ENCODE measurements at places on chromosomes 1 and 21. TPM values are rescaled to one million over a fixed set of nuclear protein-coding genes. Genes with fewer than 3 reads are reported as not detected.
A peak's percentile ranks its signal among the peaks of the same experiment; 100 is the strongest.

- DNase-seq = no peak
Observed at GRCh38 chr21:17469727-17470126, 43.1 kb upstream of the CXADR start.

- DNase-seq = no peak
Observed at GRCh38 chr1:210571356-210572284, 242.9 kb downstream of the HHAT start.

GRCh38 chr1:58548371-58548770 is 1.8 kb upstream of the OMA1 start:
- DNase-seq = no peak

- no peak for DNase-seq
Observed at GRCh38 chr1:20891091-20891490, 104.0 kb upstream of the HP1BP3 start.

DNA sequence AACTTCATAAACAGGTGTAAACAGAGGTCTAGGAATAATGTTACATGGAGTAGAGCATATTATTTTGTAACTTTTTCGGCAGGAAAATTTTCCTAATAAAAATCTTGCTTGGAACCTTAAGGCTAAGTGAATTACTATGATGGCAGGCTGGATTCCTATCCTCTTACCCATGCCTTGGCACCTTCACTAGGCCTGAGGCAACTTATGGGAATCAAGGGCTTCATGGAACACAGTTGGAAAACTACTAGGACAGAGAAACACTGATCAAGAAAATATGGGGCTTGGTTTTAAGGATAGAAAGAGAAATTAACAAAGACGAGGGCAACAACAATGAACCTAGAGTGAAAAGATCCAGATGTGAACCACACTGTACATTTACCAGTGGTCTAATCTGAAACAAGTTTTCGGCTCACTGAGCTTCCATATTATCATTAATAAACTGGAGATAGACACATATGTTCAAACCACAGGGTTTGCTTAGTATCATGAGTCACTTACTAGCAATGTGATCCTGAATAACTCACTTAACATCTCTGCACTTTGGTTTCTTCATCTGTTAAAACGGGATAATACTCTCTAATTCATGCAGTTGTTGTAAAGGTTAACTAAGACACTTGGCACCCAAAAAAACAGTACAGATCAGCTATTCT is 68.5 kb downstream of the GPATCH2 start:
- DNase-seq = no peak

- no peak for DNase-seq
Observed at GRCh38 chr1:246540738-246541491, 25.1 kb downstream of the TFB2M start.

- DNase-seq = no peak
Observed at GRCh38 chr1:87093286-87093685, 178.9 kb downstream of the HS2ST1 start.

- DNase-seq = no peak
Observed at GRCh38 chr1:85278853-85279314, 2.5 kb upstream of the BCL10 start.

DNA sequence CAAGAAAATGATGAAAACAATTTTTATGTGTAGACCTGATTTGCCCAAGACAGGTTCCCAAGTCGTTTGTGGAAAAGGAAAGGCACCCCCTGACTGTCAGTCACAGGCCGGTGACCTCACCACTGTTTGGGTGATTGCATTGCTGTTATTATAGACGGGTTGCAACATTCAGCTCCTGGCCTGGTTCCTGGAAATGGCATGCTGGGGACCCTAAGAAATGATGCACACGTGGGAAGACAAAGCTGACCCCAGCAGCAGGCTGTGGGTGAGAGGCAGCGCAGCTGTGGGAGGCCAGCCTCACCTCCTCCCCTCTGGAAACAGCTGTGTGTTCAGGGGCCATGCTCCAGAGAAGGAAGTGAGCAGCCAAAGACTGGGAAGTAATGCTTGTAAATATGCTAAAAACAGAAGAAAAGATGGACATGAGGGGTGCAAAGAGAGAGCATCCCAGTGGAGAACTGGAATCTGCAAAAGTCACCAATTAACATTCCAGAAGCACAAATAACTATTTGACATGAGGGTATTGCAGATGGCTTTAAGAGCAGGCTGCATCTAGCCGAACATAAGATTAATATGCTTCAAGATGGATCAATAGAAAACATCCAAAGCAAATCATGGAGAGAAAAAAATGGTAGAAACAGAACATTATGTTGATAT is 23.4 kb upstream of the ABCG1 start:
- no peak for DNase-seq

- DNase-seq = no peak
Observed at GRCh38 chr1:230189341-230189740, 122.3 kb downstream of the GALNT2 start.

DNA sequence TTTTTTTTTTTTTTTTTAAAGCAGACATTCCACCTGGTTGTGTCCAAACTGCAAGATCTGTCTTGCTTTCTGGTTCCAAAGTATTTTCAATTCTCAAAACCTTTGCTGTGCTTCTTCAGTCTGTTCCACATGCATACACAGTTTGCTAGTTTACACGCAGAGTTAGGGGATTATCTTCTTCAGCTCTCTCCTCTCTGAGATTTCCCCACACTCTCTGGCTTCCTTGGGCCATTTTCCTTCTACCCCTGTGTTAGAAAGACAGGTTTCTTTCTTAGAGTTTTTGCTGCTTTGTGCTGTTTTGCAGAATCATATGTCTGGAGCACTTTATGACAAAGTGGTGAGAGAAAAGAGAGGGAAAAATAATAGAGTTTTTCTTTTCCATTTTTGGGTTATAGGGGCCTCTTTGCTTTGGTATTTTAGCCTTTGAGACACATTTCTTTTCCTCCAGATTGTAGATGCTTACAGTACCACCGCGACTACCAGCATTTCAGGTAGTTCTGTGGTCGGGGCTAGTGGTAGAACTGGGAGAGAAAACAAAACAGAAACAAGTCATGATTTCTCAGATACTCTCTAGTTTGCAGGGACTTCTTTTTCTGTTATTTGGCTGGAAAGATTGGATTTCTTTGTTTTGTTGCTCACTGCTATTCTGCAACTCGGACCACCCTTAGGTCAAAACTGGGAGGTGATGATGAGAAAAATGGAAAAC is 66.3 kb downstream of the RABGAP1L start:
- DNase-seq = no peak

GRCh38 chr1:117235863-117236465 is 25.2 kb upstream of the VTCN1 start:
- DNase-seq = no peak

DNA sequence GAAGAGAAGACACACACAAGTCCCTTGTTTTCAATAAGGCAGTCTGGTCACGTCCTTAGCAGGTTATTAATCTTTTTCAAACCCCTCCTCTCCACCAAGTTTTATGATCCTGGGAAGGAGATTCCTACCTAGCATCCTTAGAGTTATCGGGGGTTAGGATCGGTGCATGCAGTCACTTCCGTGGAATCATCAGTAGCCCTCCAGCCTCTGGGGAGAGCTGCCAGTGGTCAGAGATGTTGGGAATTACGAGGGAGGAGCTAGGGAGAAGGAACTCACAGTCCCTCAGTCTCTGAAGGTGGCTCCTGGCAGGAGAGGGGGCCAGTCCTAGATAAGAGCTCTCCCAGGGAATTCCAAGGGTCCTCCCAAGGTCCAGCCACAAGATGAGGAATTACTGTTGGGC is 57.7 kb upstream of the ATP5PO start:
- no peak for DNase-seq

- DNase-seq = no peak
Observed at GRCh38 chr1:227316456-227316855, 1.8 kb downstream of the CDC42BPA start.

DNA sequence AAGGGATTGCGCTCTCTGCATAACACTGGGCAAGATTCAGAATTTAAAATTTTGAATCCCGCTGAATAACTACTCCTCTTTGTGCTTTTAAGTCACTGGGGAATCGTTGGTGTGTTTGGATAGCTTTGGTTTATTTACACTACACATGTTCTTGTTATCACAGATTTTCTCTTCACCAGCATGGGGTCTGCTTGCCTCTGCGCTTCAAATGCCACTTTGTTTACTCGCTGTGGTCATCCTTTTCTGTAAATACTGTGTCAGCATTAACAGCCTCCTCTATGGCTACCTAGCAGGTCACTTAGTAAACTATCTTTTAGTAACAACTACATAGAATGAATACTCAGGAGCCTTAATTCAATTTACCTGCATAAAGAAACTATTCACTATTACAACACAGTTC is 14.4 kb upstream of the KCNH1 start:
- no peak for DNase-seq

DNA sequence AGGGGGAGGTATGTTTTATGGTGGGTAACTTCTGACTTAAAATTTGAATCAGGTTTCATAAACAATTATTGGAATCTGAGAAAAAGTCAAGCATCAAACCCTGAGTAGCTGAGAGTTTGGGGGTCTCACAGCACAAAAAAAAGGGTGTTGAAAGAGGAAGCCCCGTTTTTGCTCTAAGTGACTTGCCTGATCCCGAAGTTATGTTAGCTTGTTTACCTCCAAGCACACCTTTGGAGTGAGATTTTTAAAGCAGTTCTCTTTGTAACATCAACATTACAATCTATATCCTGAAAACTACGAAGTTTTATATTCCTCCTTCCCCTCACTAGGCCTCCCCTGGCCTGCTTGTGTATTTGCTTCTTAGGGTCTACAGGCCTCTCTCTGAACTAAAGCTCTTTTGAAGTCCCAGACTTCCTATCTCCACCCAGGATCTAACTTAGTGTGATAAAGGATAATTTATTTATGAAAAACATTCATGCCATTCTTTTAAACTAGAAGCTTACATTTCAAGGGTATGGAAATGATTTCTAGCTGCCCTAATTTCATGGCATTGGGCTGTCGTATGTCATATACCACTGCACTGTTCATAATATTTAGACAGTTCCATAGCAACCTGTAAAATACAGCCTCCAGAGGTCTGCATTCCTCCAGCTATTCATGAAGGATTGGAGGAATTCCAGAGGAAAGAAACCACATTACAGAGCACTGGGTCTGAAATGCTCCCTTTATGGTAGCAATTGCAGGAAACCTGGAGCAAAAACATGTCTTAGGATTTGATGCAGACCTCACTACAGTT is 36.1 kb upstream of the RGS1 start:
- peak; percentile 26 for DNase-seq

- DNase-seq = no peak
Observed at GRCh38 chr21:25974964-25975363, 195.6 kb downstream of the APP start.

DNA sequence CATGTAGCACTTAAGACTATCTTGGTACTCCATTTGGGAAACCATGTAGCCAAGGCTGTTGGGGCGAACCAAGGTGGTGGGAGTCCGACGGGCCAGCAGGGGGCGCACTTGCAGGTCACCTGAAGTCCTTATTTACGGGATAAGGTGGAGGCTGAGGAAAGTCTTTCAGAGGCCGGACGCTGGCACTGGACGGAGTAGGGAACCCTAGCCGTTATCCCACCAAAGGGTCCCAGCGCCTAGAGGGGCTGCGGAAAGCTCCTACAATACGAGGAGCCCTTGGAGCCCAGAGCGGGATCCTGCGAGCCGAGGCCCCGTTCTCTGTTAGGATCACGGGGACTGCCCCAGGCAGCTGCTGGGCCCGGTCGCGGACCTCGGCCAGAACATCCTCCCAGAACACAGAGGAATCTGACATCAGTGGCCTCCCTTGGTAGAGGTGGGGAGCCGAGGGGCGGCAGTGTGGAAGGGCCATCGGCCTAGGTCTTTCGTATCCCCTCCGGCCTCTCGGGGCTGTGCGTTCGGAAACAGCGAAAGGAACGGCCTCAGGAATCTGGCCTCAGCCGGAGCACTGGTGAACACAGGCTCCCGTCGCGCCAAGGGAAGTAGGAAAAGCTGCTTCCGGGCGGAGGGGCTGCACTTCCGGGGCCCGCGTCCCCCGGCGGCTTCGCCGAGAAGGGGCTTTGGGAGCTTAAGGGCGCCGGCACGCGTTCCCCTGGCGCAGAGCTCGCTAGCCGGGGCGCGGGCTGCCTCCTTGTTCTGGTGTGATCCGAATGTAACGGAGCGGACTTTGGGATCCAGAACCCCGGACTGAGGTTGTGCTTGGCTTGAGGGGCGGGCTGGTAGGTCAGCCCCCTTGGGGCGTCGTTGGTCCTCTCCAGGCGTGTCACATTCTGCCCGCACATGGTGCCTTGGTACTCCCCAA is 29.9 kb upstream of the RPTN start:
- peak; percentile 74 for DNase-seq

DNA sequence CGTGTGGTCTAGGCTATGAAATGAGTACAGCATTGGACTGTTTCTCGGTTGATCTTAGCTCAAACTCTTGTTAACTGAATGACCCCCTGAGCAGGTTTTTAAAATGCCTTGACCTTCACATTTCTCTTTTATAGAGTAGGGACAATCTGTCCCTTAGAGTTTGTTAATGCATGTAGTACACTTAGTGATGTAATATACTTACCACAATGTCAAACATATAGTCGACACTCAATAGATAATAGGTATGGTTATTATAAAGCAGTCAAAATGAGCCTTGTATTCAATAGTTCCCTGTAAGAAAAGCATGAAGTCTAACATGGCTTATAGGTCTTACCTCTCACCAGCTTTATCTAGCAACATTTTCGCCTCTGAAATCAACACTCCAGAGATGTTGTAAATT is 161.0 kb upstream of the RUNX1 start:
- DNase-seq = no peak

DNA sequence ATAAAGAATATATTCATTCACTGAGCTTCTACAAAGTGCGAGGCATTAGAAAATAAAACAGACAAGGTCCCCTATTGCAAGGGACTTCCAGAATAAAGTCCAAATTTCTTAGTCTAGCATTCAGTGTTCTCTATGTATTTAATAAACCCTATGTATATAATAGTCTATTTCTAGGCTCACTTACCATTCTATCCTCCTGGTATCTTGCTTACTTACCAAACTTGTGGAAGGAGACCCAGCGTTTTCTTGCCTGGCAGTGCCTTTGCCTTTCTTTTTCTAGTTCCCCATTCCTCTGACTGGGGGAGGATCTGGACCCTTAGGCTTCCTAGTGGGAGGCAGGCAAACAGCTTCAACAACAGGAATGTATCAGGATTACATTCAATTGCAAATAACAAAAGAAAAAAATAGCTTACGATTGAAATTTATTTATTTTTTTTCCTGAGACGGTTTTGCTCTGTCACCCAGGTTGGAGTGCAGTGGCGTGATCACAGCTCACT is 690 bp upstream of the RNF19B start:
- DNase-seq = no peak

Gene CIART
- 1.6 TPM for total RNA-seq

Gene FAM110D
- not detected for total RNA-seq

Gene OR10J1
- total RNA-seq = not detected

Gene KRTAP19-3
- not detected for total RNA-seq

Gene BRWD1
- 116 TPM for total RNA-seq

Gene USH2A
- not detected for total RNA-seq

Measured in naive thymus-derived CD8-positive, alpha-beta T cell (primary cell).